ENCODE measurements at places on chromosomes 12 and 14.

- no peak for DNase-seq
Observed at GRCh38 chr14:50599700-50600444, 39.9 kb downstream of the ATL1 start.

DNA sequence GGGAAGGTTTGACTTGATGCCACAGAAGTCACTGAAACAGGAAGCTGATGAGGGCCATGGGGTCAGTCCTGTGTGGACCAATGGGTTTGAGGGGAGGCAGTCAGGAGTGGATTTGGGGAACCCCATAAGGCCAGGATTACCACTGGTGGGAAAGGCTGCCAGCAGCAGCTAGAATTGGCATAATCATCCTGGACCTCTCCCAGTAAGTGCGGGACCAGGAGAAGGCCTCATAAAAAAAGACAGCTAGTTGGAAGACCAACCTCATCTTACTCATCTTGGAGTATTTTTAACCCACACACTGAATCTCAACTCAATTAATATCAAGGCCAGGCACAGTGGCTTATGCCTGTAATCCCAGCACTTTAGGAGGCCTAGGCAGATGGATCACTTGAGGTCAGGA lies 22.7 kb downstream of the TBX3 start:
- DNase-seq = no peak

- DNase-seq = peak; percentile 77
Observed at GRCh38 chr14:99188731-99189191, 83.2 kb downstream of the BCL11B start.

GRCh38 chr12:4307593-4308333 lies 13.2 kb upstream of the TIGAR start:
- peak; percentile 98 for DNase-seq

DNA sequence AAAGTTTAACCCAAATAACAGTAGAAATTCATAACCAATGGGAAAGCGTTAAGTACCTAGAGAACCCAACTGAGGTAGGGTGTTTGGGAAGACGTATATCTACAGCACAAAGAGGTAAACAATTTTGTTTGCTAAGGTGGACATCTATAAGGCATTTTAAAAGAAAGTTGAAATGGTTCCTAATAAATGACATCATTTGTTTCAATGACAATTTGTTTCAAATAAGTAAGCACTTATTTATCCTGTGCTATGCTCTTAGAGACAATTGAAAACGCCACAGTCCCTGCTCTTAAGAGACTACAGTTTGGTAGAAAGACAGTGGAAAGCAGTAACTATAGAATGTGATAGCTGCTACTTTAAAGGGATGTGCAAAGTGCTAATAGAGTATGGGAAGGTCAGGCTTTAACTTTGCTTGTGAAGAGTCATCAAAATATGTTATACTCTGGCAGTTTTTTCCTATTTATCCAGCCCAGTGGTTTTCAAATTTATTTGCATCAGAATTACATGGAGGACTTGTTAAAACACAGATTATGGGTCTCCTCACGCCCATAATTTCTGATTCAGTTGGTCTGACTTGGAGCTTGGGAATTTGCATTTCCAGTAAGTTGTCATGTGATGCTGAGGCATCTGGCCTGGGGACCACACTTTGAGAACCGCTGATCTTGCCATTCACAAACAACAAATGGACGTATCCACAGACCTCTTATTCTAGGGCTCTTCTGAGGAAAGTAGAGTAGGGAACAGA lies 19.6 kb upstream of the SMCO2 start:
- DNase-seq = no peak

DNA sequence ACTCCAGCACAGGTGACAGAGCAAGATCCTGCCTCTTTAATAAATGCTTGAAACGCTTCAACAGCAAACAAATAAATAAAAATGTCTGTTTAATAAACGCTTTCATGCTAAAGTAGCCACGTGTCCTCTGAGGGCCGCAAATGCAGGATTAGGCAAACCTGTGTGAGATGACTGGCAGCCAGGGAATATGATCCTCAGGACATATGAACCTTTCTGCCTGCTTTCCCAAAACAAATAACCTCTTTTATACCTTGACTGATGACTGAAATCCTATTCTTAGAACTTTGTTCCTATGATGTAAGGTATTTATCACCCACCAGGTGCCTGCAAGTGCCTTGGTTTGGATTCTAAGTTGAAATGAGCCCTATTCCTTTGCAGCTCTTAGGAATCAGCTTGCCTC lies 14.5 kb upstream of the FLVCR2 start:
- DNase-seq = no peak

- no peak for DNase-seq
Observed at GRCh38 chr12:96244826-96245225, 50.7 kb downstream of the ELK3 start.

GRCh38 chr12:39451977-39452376 lies 9.1 kb upstream of the KIF21A start:
- DNase-seq = no peak

- no peak for DNase-seq
Observed at GRCh38 chr14:76169776-76170175, 18.1 kb downstream of the GPATCH2L start.

GRCh38 chr12:40989785-40990184 lies 198.3 kb upstream of the PDZRN4 start:
- no peak for DNase-seq

GRCh38 chr12:89948271-89949175 lies 239.9 kb upstream of the ATP2B1 start:
- no peak for DNase-seq

- DNase-seq = no peak
Observed at GRCh38 chr12:27535318-27535717, 11.3 kb downstream of the PPFIBP1 start.

- DNase-seq = no peak
Observed at GRCh38 chr12:65817866-65818265, 6.4 kb upstream of the HMGA2 start.

- DNase-seq = no peak
Observed at GRCh38 chr14:32109676-32110547, 32.8 kb downstream of the ARHGAP5 start.

DNA sequence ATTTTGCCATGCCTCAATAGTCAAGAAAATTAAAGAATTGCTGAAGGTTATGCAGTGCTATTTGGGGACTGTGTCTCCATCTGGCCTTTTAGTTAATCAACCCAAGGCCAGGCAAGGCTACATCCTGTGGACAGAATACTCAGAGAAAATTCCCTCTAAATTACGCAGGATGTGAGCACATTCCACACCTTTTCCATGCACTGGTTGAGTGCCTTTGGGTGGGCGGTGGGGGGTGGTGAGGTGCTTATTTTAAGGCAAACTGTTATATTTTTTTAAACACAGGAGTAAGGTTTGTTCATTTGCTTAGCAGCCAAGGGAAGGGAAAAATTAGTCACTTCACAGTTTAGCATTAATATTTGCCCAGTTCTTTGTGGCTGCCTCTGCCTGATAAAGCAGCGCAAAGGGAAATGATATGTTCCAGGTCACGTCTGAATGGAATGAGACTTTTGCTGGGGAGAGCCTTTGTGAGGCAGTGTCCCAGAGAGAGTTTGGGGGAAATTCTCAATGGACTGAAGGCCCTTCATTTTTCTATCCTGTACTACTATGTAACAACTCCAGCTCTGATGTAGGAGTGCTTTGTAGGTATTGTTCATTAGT lies 17.2 kb upstream of the KCNA5 start:
- no peak for DNase-seq

DNA sequence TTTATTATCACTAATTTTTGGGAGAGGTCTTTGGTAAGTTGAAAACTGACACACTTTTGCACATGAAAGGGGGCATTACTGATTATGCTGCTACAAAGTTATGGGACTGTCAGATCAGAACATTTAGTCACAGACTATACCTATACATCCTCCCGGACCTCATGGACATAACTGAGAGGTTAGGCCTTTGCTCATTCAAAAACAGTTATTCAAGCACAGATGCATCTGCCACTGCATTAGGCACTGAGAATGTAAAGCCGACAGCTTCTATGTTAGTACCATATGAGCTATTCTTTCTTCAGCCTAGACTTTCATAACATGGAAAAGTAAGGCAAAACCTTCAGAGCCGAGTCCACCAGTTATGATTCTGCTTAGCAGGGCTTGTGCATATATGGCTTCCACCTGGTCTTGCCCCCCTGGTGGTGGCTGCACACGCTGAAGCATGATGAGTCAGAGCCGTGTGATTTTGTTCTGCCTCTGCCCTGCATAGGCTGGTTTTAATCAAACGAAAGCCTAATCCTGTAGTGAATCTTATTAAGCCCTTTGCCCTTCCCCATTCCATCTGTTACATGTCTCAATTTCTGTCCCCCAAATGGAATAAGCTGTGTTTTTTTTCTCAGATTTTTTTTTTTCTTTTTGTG lies 21.8 kb upstream of the RNU6-8 start:
- no peak for DNase-seq

- peak; percentile 80 for DNase-seq
Observed at GRCh38 chr14:91228112-91229004, 16.1 kb downstream of the GPR68 start.

DNA sequence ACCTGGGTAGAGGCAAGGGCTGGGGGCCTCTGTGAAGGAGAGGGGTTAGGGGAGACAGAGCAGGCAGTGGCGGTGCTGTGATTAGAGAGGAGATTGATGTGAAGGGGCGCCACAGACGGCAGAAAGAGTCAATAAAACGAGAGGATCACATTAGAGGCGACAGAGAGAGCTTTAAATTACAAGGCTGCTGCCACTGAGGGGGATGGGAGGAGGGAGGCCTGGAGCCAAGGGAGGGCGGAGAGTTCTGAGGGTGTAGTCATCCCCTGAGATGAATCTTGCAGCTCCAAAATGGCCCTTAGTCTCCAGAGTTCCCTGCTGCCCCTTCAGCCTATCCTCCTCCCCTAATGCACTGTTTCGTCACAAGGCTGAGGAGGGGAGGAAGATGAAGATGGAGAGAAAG lies 12.8 kb downstream of the ZFHX2 start:
- DNase-seq = peak; percentile 68

- no peak for DNase-seq
Observed at GRCh38 chr14:68790644-68791077, 2.2 kb downstream of the ZFP36L1 start.

DNA sequence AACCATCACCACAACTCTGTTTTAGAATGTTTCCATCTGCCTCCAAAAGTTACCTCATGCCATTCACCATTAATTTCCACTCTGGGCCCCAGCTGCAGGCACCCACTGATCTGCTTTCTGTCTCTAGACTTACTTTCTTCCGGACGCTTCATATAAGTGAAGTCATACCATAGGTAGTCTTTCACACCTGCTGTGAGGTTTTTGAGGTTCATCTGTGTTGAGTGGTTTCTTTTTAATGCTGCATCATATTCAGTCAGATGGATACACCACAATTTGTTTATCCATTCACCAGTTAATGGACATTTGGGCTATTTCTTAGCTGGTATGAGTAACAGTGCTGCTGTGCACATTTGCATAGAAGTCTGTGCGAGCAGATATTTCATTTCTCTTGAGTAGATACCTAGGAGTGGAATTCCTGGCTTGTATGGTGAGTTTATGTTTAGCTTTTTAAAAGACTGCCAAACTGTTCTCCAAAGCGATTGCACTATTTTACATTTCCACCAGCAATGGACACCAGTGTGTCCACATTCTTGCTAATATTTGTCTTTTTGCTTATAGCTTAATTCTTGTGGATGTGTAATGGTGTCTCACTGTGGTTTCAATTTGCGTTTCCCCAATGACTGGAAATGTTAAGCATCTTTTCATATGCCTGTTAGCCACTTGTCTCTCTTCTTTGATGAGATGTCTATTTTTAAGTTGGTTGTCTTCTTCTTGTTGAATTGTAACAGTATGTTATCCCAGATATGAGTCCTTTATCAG lies 48.3 kb downstream of the ZFYVE21 start:
- no peak for DNase-seq

- no peak for DNase-seq
Observed at GRCh38 chr14:23865502-23865901, 88.1 kb upstream of the DHRS4 start.

DNA sequence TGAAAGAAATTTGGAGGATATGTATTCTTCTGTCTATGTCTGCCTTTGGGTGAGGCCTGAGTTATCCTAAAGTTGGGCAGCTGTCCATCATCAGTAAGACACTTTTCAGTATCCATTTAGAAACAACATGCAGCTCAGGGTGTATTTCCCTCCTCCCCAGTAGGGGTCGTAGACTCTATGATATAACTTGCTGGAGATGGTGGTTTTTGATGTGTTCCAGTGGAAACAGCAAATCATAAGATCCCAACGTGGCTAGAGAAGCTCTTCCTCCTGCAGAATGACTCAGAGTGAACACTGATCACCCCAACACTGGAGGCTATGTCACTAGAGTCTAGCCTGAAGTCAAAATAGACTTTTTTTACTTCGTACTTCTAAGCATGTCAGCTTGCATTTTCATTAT lies 331.6 kb upstream of the STXBP6 start:
- no peak for DNase-seq

- DNase-seq = no peak
Observed at GRCh38 chr14:91309756-91310280, 65.3 kb upstream of the GPR68 start.

- DNase-seq = no peak
Observed at GRCh38 chr12:104785886-104786285, 172.2 kb downstream of the SLC41A2 start.

DNA sequence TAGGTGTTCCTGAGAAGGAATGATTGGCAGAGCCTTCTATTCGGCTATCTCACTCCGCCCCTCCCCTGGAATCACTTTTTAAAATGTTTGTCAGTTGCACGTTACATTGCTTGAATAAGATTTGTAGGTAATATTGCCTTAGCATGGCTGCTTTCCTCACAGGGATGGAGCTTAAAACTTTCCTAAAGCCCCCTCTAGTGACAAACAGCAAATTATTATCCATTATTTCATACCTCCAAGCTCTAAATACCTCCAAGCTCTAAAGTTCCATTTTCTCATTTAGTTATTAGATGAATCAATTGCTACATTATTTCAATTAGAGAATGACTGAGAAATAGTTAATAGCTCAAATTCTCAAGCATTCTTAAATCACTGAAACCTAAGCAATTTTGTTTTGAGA lies 5.1 kb upstream of the SPATA7 start:
- DNase-seq = no peak

- no peak for DNase-seq
Observed at GRCh38 chr14:45057881-45058364, 26.0 kb upstream of the PRPF39 start.

DNA sequence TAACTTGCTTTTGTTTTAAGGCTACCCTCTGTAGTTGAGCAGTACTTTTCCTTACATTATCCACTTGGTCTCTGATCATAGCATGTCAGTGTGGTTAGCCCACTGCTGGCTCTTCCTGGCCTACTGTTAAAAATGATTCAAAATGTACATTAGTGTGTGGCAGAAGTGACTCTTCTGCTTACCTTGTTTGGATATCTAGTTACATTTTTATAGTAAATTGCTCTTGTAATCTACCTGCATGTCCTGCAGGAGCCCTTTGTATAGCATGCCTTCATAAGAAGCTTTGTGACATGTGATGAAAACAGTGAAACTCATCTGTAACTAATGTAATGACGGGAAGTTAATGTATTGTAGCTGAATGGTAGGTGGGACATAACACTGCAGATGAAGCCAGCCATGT lies 8.1 kb downstream of the SPATS2 start:
- DNase-seq = no peak

- no peak for DNase-seq
Observed at GRCh38 chr12:54228471-54228870, 39.7 kb upstream of the SMUG1 start.

GRCh38 chr12:51759175-51759574 lies 89.3 kb downstream of the FIGNL2 start:
- DNase-seq = no peak

- DNase-seq = no peak
Observed at GRCh38 chr14:106459971-106460730, 933.8 kb downstream of the TMEM121 start.

- no peak for DNase-seq
Observed at GRCh38 chr12:51549637-51550036, 41.4 kb upstream of the SCN8A start.

GRCh38 chr12:82807132-82807737 lies 120.5 kb downstream of the TMTC2 start:
- DNase-seq = no peak
